ENCODE measurements at places on chromosomes 4 and X.

- no peak for DNase-seq
Observed at GRCh38 chr4:76585897-76586360, 150.9 kb downstream of the SHROOM3 start.

DNA sequence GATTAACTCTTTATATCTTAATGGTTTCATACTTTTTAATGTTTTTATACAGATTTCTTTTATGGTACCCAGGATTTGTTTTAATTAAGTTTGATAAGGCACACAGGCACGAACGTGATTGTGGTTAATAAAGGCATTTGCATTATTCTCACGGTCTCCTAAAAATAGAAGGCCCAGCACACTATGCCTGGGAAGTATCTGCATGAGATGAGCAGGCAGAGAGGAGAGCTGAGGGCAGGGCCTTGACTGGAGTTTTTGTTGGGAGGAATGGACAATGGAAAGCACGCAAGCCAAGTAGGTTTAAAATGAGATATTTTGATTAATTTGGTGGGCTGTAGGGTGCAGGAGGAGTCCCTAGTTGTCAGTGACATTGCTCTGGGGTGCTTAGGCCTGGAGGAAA is 1714.3 kb upstream of the PCDH7 start:
- no peak for DNase-seq

DNA sequence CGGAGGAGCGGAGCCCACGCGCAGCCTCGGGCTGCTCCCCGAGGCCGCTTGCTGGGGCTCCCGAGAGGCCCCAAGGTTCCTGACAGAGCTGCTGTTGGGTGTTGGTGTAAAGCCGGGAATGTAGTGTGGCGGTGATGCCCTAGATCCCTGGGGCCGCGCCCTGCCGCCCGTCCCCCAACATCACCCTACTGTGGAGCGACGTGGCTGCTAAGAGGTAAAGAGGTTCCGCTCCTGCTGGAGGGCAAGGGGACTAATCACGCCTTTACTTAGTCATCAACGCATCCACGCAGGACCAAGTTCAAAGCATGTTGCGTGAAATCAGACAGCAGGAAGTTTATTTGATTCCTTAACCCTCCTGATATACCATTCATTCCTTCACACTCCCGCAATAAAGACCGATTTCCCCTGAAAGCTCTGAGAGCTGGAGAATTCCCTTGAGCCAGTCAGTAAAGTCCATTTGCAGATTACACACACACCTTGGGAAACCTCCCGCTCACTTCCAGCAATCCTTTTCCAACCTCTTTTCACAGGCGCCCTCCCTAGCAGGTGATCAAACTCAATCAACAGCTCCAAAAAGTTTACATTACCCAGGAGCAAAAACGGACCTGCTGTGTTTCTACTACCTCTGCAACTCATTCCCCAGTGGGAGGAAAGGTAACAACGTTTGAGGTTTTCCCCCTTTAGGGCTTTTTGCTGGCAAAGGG is 579 bp upstream of the GABRA2 start:
- no peak for DNase-seq

DNA sequence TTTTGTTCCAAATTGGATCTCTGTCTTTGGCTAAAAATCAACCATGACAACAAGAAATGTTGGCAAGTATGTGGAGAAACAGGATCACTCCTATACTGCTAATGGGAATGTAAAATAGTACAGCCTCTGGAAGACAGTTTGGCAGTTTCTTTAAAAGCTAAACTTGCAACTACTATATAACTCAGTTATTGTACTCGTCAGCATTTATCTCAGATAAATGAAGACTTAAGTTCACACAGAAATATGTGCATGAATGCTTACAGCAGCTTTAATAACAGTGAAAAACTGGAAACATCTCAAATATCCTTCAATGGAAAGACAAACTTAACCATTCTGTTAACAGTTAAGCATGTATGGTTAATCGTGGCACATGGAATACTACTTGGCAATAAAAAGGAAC is 15.4 kb upstream of the HAND2 start:
- DNase-seq, result no peak

DNA sequence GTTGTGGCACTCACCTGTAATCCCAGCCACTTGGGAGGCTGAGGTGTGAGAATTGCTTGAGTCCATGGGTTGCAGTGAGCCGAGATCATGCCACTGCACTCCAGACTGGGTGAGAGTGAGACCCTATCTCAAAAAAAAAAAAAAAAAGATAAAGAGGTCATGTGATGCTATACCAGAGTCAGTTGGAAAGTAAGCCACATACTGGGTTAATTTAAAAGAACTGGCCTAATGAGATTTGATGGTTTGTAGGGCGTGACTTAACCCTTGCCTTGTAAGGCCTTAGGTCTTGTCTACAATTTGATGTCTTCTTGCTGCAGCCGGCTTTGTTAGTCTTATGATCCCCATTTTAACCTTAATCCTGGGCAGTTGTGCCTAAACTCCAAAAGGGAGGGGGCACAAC is 5.2 kb downstream of the MGST2 start:
- no peak for DNase-seq

- DNase-seq, result no peak
Observed at GRCh38 chr4:3415471-3416141, 26.2 kb upstream of the HGFAC start.

DNA sequence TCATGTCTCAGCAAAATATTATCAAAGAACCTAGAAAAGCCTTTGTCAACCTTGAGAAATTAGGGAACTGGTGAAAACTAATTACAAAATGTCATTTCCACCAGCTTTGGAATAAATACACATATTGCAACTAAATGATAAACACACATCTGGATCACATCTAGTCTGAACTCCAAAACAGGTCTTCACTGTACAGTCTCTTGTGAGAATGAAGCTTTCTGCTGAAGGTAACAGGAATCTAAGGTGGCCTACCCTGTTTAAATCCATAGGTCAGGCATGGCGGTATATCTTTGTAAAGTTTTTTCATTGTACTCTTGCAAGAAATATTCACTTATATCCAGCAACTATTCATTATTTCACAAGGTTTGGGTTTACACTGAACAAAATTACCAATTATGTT is 1.7 kb downstream of the SH3D19 start:
- DNase-seq, result no peak

GRCh38 chr4:109615742-109616141 is 55.7 kb downstream of the MCUB start:
- DNase-seq, result no peak

DNA sequence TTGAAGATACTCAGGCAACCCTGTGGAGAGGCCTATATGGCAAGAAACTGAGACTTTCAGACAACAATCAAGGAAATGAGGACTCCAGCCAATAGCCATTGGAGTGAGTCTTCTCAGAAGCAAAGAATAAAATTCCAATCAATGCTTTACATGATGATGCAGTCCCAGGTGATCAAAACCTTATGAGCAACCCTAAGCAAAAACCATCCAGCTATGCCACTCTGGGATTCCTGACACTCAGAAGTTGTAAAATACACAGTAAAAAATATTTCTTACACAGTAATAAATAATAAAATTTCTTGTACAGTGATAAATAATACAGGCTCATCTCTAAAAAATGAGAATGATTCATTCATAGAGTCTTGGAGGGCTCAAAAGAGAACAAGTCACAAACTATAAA is 150.6 kb downstream of the IL15 start:
- DNase-seq, result no peak

DNA sequence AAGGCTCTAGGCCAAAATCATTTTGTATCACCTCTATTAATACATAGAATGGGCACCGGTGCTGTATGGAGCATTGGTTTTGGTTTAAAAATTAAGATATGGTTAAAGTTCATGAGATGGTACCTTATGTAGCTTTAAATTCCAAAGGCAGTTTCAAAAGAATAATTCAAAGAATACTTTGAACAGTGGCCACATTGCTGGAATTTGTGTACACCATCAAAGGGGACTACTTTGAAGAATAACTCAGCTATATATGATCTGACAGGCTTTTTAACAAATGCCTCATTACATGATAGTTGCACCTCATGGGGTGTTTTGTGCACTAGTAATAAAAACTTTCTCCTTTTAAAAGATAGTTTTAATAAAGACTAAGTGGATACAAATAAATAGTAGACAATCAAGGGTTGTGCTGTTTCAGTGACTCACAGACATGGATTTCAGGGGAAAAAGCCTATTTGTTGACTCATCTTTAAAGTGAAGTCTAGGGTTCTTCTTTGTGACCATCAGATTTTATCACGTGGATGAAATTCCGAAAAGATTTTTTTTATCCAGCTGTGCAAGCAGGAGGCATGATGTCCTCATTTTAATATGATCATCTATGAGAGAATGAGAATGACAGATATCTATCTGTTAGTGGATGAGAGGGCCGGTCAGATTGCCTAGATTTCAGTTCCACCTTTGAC is 12.8 kb downstream of the MTM1 start:
- DNase-seq, result no peak

- no peak for DNase-seq
Observed at GRCh38 chr4:153579410-153579809, 104.7 kb upstream of the TLR2 start.

- DNase-seq, result peak; percentile 16
Observed at GRCh38 chrX:30597216-30598012, 19.8 kb upstream of the TASL start.

DNA sequence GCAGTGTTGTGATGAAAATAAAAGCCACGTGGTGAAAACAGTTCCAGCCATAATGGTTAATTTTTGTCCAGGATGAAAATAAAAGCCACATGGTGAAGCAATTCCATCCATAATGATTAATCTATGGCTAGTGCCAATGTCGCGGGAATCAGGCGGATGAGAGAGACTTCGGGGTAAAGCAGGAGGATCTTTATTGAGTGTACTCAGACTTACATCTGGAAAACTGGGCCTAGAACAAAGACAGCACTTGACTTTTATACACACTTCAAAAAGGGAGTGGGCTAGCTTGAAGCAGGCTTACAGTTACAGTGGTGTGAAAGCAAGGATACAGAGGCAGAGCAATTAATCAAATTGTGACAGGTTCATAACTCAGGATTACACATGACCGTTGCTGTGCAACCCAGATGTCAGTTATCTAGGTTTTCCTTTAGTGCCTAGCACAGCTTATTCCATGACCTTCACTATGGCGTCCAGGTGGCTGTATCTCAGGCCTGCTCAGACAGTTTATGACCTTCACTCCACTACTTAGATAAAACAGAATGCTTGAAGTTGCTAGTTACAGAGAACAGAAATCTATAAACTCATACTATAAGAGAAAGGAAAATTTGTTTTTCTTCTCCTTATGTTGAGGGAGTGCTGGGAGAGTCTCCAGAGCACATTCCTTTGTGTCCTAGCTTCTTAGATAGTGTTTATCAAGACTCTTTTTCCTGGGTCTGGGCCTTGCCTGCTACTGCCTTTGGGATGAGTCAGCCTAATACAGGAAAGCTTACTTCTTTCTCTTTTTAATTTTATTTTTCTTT is 5.9 kb upstream of the PLA2G12A start:
- DNase-seq, result no peak

GRCh38 chrX:51024106-51024696 is 113.7 kb downstream of the BMP15 start:
- no peak for DNase-seq

DNA sequence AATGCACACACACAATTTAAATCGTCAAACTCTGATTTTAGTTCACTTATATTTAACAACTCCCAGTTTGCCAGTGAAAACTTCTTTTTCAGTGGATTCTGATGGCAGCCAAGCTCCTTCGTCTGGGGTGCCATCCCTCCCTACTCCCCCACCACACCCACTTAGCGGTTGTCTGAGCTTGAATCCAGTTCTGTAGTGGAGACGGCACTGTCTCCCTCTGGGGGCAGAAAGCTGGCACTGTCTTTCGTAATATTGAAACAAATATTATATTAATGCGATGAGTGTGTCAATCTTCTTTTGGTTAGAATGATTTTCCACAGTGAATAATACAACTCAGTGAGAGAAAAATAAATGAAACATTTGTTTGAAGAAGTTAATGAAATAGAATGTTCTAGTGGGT is 5.4 kb downstream of the MEPE start:
- DNase-seq, result no peak

- DNase-seq, result no peak
Observed at GRCh38 chr4:123364906-123365305, 31.7 kb upstream of the SPRY1 start.

- DNase-seq, result no peak
Observed at GRCh38 chr4:184668096-184668495, 18.6 kb downstream of the PRIMPOL start.

GRCh38 chr4:152309418-152309817 is 226.5 kb downstream of the FBXW7 start:
- DNase-seq, result no peak

DNA sequence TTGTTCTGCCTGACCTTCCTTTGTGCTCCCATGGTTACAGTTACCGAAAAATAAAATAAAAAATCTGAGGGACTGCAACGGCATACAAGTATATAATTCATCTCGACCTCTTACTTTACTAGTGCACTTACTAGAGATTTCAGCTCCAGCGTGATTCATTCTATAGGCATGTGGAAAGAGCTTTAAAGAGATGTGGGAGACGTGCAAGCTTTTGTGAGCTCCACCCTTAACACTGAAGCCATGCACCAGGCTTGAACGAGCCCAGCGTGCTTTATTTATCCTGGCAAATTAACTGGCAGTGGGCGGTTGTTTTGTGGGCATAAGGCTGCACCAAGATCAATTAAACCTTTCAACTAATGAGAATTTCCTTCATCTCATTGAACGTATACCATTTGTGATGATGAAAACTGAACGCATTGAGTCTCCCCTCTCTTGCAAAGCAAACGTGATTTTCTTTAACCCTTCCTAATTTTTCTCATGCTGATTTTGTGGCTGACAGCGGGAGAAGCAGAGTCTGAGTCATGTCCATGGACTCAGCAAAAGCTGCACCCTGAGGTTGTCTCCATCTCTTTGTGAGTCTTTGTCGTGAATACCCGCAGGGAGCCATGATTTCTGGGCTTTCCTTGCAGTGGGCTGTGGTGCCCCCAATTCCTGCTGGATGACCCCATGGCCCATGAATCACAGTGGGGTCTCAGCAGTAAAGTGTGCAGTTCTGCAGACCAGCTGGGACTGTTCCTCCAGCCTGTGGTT is 60.1 kb downstream of the MXRA5 start:
- DNase-seq, result no peak

GRCh38 chr4:128155874-128156456 is 94.9 kb downstream of the LARP1B start:
- no peak for DNase-seq

GRCh38 chrX:104961926-104962325 is 258.6 kb downstream of the TEX13A start:
- no peak for DNase-seq

GRCh38 chr4:184802697-184803015 is 23.1 kb downstream of the ACSL1 start:
- DNase-seq, result no peak

DNA sequence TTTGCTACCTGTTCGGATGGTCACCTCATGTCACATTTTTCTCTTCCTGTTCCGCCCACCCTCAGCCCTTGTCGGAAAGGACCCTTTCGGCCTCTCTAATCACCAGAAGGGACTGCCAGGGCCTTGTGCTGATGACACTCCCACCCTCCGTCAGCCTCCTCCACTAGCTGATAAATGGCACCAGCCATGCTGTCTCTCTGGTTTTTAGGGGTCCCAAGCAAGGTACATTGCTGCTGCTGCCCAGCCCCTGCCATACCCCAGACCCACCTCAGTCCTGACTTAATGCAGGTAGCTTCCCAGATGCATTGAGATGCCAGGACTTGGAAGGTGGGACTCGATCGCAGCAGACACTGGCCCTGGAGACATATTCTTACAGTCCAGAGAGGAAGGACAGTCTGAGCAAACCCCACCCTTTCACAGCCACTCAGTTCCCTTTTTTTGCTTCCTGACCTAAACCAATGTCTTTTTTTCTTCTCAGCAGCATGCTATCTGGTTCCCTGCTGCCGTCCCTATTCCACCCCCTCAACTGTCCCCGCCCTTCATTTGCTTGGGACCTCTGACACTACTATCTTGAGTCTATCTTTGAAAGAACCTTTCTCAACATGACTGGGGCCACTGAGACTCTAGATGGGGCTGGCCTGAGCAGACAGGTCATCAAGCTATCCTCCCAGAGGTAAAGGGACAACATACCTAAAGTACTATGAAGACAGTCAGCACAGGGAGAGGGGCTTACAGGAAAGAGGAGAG is at the start of gene BTK:
TSS of gene BTK (minus strand) at position 397 of the 747 bp plus-strand sequence. CDS start 10,907 bp downstream, outside the sequence.
- DNase-seq, result peak; percentile 77

Data from GF-D8 (cell line).